ENCODE measurements at places on chromosomes 2 and 18.

DNA sequence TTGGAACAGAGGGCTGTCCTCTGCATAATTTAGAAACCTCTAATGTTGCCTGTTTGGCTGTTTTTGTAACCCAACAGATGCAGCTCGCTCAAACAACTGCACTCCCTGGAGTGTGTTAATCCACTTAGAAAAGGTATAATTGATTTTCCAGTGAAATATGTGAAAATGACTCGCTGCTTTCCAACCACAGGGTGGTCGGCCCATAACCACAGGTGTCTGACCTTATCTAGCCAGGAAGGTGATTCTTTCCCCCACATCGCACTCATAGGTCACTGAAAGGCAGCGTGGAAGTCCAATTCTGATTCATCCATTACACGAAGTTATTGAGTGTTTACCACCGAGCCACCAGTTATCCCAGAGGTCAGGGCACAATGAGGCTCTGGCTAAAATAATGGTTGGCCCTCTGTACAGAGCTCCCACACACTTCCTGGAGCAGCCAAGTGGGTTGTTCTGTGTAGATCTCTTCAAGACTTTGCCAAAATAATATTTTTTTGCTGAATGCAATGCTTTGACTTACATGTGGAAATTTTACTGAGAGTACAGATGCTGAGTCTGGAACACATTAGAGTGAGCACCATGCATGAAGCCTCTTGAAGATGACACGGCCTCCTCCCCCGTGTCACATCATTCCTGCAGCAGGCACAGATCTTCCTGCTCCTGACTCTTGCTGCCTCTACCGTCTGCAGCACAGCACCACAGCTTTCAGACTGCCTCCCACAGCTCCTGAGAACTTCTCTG lies 396.2 kb downstream of the ZNF516 start:
- DNase-seq, result no peak

- no peak for DNase-seq
Measured at GRCh38 chr2:45289997-45290709, 280.9 kb upstream of the SIX2 start.

GRCh38 chr2:220445429-220446105 lies 818.1 kb downstream of the SLC4A3 start:
- peak; percentile 31 for DNase-seq

- DNase-seq, result no peak
Measured at GRCh38 chr18:26579941-26580618, 31.7 kb upstream of the KCTD1 start.

- no peak for DNase-seq
Measured at GRCh38 chr18:6327895-6328620, 86.7 kb downstream of the L3MBTL4 start.

DNA sequence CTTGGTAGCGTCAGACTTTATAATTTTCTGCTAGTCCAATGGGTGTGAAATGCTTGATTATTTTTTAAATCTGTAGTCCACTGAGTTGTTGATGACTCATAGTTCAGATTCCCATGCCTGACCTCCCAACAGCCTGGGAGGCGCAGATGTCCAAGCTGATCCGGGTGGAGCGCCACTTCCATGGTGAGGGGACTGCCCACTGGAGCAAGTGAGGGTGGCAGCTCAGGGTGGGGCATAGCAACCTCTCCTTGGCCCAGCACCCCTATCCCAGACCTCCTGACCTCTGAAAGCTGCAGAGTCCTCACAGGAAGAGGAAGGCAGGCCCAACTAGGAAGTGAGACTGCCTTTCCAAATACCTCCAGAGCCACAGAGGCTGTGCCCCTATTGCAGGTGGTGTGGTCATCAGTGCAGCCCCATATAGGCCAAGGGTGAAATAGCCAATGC lies 4.4 kb downstream of the MAL start:
- no peak for DNase-seq

- no peak for DNase-seq
Measured at GRCh38 chr2:56053679-56054078, 130.1 kb upstream of the EFEMP1 start.

DNA sequence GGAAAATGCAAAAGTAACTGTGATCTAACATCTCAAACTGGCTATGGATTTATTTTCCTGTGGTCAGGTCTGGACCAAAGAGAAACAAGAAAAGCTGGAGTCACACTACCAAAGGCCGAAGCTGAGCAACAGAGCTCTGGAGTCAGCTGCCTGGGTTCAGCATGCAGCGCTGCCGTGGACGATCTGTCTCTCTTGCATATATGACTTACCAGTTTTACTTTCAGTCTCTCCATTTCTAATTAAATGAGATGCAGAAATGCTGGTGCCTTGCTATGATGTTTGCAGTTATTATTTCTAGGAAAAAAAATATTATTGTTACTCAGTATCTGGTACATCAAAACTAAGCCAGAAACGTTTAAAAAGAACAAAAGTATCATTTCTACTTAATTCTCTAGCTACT lies 813.2 kb downstream of the RNF144A start:
- no peak for DNase-seq

GRCh38 chr18:24514439-24514838 lies 54.0 kb downstream of the HRH4 start:
- DNase-seq, result peak; percentile 25

DNA sequence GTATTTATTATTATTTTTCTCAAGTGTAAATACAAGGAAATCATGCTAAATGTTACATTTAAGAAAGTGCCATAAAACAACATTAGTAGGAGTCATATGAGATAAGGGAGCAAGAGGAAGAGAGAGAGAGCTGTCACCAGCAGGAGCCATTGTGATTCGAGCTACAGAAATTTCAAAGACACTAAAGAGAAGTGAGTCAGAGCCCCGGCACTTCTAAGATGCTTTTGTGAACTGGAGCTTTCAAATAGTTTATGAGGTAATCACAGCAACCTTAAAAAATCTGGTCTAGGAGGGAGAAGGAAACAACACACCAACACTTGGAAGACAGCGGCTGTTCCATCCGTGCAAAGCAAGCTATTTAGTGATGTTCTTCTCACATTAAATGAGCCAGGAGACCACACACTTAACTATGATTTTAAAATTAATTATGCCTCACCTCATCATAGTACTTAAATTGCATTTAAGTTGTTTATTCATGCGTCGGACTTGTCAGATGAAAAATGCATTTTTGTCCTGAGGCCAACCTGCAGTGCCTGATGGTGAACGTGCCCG lies 382.7 kb upstream of the SALL3 start:
- DNase-seq, result no peak

DNA sequence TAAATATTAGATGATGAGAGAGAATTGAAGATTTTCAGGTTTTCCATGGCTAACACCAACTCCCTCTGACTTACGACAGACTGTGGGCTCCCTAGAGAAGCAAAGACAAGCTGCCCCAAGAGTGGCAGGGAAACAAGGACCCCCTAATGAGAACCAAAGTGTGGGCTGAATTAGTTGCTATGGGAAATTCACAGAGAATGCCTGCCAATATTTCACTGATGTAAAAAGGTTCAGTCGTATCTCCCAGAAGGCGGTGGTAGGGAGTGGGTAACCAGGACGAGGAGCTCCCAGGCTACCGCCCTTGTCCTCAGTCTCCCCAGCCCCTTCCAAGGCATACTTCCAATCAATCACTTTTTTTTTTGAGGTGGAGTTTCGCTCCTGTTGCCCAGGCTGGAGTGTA lies 113.6 kb downstream of the LAMA1 start:
- DNase-seq, result no peak

- DNase-seq, result no peak
Measured at GRCh38 chr18:40437517-40437916, 1517.5 kb upstream of the PIK3C3 start.

GRCh38 chr2:62794791-62795190 lies 89.3 kb downstream of the EHBP1 start:
- DNase-seq, result no peak

GRCh38 chr2:196170213-196170605 lies 1.2 kb downstream of the STK17B start:
- DNase-seq, result peak; percentile 19

- DNase-seq, result peak; percentile 11
Measured at GRCh38 chr2:15941481-15941850, 1.1 kb downstream of the MYCN start.

- no peak for DNase-seq
Measured at GRCh38 chr2:121052023-121052422, 233.0 kb downstream of the TFCP2L1 start.

GRCh38 chr2:187542123-187542522 lies 12.1 kb downstream of the TFPI start:
- DNase-seq, result no peak

GRCh38 chr2:234548695-234549420 lies 52.0 kb upstream of the ARL4C start:
- DNase-seq, result peak; percentile 84

DNA sequence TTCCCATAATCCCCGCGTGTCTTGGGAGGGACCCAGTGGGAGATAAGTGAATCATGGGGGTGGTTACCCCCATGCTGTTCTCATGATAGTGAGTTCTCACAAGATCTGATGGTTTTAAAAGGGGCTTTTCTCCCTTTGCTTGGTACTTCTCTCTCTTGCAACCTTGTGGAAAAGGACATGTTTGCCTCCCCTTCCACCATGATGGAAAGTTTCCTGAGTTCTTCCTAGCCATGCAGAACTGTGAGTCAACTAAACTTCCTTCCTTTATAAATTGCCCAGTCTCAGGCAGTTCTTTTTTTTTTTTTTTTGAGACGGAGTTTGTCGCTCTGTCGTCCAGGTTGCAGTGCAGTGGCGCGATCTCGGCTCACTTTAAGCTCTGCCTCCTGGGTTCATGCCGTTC lies 26.5 kb upstream of the RTN4 start:
- DNase-seq, result no peak

GRCh38 chr2:151844211-151844896 lies 16.1 kb upstream of the ARL5A start:
- no peak for DNase-seq

DNA sequence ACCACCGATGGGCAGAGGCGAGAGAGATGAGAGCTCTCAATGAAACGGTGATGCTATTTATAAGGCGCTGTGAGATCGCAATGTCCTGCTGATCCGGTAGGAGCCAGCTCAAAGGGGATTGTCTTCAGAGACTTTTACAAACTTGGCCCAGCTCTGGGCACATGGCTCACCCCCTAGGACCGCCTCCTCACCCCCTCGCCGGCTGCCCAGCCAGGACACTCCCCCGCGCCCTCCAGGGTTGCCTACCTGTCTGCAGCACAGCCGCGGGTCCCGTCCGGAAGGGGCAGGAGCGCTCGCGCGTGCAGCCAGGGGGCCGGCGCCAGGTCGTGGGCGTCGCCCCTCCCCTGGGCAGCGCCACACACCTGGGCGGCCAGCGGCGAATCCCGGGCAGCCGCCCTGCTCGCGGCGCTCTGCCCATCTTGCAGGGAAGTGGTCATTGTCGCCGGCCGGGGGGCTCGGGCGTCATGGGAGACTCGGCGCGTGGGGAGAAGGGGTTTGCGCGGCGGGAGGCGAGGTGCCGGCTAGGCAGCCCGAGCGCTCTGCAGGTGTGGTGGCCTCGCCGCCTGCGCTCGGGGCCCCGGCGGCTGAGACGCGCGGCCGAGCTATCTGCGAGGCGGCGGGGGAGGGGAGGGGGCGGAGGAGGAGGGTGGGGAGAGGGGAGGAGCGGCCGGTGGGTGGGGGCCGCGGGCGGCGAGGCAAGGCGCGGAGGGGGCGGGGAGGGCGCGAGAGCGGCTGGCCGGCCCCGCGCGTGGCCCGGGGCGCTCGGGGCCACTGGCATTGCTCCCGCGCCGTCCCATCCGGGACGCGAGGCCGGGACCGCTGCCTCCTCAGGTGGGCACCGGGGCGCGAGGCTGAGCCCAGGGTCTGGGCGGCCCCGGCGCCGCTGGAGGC lies at the start of gene GRB14:
Gene GRB14, minus strand, starts transcription at position 610 of the 891 bp plus-strand sequence. Its CDS starts 173 bp downstream, at position 437.
- DNase-seq, result peak; percentile 56

DNA sequence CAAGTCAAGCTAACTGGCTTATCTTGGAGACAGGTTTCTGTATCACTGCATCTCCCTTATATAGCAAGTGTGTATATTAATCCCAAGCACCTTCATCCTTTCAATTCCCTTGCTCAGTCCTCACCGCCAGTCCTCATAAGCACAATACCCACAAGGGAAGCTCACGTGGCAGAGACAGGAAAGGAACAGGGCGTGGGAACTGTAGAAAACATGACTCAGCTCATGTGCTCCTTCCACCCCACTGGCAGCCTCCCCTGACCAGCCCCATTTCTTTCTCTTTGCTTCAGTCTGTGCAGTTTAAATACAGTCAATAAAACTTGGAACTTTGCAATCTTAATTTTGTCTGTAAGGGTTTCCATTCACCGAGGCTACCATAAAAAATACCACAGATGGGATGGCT lies 36.5 kb upstream of the CDH19 start:
- DNase-seq, result no peak

Measured in AG20443 (cell line).